ENCODE measurements at places on chromosomes 2 and 18.

GRCh38 chr2:98730053-98730706 is 752 bp downstream of the MGAT4A start:
- H3K27ac ChIP-seq = peak overlapping the region; percentile 83
- peak; percentile 74 for DNase-seq
- no peaks in the 10 kb centered on the region for H3K36me3 ChIP-seq
- H3K4me1 ChIP-seq = peaks cover 16% of the 10 kb centered on the region
- H3K27me3 ChIP-seq = no peaks in the 10 kb centered on the region

- H3K4me3 ChIP-seq = no peak overlapping the region
- no peaks in the 10 kb centered on the region for H3K36me3 ChIP-seq
- H3K27me3 ChIP-seq = no peaks in the 10 kb centered on the region
- no peak overlapping the region for H3K27ac ChIP-seq
Measured at GRCh38 chr2:108407864-108408729, 30.3 kb downstream of the SULT1C4 start.

GRCh38 chr2:15337996-15338666 is 223.0 kb downstream of the NBAS start:
- peaks cover 4% of the 10 kb centered on the region for H3K36me3 ChIP-seq
- H3K27me3 ChIP-seq = no peaks in the 10 kb centered on the region
- H3K4me1 ChIP-seq = no peaks in the 10 kb centered on the region
- DNase-seq = no peak
- H3K4me3 ChIP-seq = no peak overlapping the region

DNA sequence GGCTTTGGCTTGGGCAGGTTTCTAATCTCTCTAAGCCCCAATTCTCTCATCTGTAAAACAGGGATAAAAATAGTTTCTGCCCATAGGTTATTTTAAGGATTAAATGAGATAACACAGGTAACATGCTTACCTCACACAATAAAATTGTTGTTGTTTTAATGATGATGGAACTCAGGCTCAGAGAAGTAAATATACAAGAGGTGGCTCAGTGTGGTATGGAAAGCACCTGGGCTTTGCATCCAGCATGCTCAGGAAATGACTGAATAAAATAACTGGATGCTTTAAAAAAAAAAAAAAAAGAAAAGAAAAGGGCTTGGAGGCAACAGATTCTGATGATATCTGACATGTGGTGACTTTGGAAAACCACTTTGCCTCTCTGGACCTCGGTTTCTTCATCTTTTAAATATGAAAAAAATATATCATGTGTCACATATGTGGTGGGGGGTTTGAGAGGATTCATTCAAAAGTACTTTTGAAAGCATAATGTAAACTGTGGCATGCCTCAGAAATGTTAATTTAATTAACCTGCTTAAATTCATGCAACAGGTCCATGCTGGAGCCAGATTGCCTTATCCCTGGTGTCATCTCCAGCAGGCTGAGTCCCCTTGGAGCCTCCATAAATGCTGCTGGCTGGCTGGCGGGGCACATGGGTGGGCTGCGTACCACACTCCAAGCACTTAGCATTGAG is 112.8 kb upstream of the CDC42EP3 start:
- no peaks in the 10 kb centered on the region for H3K36me3 ChIP-seq
- H3K4me3 ChIP-seq = no peak overlapping the region
- peak overlapping the region; percentile 76 for H3K27ac ChIP-seq
- no peak for DNase-seq

GRCh38 chr18:74856928-74857327 is 259.3 kb downstream of the ZNF407 start:
- H3K36me3 ChIP-seq = no peaks in the 10 kb centered on the region
- no peaks in the 10 kb centered on the region for H3K4me1 ChIP-seq
- no peak overlapping the region for H3K4me3 ChIP-seq
- no peak overlapping the region for H3K27ac ChIP-seq
- DNase-seq = no peak
- no peaks in the 10 kb centered on the region for H3K27me3 ChIP-seq

DNA sequence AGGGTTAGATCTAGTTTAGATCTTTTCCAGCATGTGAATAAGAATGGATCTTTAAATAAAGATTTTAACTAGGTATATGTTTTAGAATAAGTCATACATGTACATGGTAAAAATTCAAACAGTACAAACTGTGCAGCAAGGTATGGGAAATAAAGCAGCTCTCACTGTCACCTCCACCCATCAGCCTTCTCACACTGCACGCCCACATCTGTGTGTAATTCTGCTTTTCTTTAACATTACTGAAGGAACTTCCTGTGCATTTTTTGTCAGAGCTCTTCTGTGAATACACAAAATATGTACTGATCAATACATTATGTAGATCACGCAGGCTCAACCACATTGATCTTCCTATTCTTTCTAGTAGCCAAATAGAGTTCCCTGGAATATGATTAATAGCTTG is 3.4 kb downstream of the CASP8 start:
- H3K27ac ChIP-seq = no peak overlapping the region
- H3K36me3 ChIP-seq = peaks cover 10% of the 10 kb centered on the region
- no peaks in the 10 kb centered on the region for H3K27me3 ChIP-seq
- H3K4me3 ChIP-seq = no peak overlapping the region
- DNase-seq = no peak
